ENCODE measurements at places on chromosomes 12 and 14. TPM values are rescaled to one million over a fixed set of nuclear protein-coding genes. Genes with fewer than 3 reads are reported as not detected.

The CRACR2A gene
- 1.3 TPM for total RNA-seq

The RFC5 gene
- 39.6 TPM for total RNA-seq

The GPX2 gene
- 291 TPM for total RNA-seq

The ENDOU gene
- not detected for total RNA-seq
